Transverse colon (tissue), 4 donors: ENCODE measurements at places on chromosomes 2 and 18. TPM values are rescaled to one million over a fixed set of nuclear protein-coding genes. Genes with fewer than 3 reads are reported as not detected.

Gene UGT1A8
- total RNA-seq, result 15.1 TPM

Gene ATP9B
- total RNA-seq, result 40.8 TPM

DNA sequence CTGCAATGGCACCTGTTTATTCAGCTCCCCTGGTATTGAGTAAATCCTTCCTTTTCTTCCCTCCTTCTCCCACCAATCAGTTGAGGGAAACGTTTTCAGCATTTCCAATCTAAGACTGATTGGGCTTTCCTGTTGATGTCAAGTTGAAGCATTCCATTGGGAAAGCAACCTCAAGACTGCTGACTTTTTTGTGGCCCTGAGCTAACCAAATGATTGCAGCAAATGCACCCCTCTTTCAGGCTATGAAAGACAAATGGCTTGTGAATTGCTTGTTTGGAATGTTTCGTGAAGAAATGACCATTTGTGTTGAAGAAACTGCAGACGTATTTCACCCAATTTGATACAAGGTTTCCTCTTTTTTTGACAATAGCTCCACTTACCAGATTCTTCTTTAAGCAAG lies 303.5 kb downstream of the EPHA4 start:
- DNase-seq, result no peak

DNA sequence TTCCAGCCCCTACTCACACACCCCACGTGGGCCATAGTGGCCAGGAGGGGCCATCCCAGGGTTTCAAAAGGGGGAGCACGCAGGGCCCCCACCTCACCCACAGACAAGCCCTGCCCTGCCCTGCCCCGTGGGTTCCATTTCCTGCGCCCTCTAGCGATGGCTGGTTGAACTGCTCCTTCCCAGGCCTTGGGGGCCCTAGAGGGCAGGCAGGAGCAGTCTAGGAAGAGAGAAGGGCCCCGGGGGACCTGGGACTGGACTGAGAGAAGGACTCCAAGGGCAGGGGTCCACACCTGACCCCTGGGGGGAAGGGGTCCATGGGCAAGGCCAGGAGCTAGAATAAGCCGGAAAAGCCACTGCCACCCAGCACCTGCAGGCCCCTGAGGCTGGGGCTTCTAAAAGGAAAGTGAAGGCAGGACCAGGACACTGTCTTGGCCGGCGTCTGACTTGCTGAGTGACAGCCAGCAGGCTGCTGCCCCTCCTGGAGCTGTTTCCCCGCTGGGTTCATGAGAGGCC lies 10.1 kb downstream of the CYP26B1 start:
- peak; percentile 70 for DNase-seq

DNA sequence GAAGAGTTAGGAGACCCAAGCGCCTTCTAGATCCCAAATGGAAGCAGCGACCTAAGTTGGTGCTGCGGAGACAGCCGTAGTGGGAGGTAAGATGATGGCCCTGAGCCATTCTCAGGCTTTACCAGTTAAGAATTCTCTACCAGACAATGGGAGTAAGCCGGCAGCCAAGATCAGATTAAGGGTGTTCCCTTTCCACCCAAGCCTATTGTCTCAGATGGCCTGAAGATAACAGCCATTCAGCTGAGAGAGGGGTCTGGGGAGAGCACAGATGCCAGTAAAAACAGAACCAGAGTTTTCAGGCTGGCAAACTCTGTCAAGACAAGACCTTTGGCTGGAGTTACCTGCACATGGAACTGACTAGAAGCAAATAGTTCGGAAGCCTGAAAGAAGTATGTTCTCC lies 191.7 kb upstream of the HAAO start:
- no peak for DNase-seq

DNA sequence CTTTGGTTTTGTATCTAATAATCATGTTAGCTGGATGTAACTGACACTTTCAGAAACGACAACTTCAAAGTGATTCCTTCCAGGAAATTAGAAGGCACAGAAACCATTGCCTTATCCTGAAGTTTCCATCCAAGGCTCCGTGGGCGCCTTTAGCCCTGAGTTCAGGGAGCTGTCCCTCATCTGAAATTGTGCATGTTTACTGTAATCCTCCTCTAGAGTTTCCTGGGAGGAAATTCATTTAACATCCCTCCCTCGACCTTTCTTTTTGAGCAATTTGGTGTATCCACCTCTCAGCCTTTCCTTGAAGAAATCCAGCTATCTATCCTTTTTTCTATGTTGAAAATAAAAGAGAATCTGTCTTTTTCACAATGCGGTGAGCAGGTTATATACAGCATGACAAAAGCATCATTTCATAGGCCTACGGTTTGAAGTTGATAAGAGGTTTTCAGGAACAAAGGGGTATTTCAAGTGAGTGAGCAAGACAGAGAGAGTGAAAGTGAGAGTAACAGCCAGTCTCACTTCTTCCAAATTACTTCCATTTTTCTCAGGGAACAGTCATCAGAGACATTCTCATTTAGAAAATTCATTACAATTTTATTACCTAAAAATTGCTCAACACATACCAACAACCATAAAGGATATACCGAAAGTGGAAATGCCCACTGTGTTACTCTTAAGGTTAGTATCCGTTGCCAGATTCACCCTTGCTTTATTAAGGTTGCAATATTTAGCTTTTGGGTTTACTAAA lies 167.3 kb downstream of the MREG start:
- DNase-seq, result no peak
